ENCODE measurements at places on chromosomes 3 and 15. TPM values are rescaled to one million over a fixed set of nuclear protein-coding genes. Genes with fewer than 3 reads are reported as not detected.

- no peak for DNase-seq
Observed at GRCh38 chr3:153885359-153885758, 235.8 kb upstream of the ARHGEF26 start.

- DNase-seq = no peak
Observed at GRCh38 chr15:88040516-88040915, 216.0 kb downstream of the NTRK3 start.

- no peak for DNase-seq
Observed at GRCh38 chr15:39874890-39875549, 45.0 kb downstream of the GPR176 start.

Gene WDR93
- 0.42 TPM for total RNA-seq

Gene CGNL1
- 16.2 TPM for total RNA-seq

Gene SERINC4
- total RNA-seq = not detected

Gene GNAT1
- total RNA-seq = not detected
